ENCODE measurements at places on chromosomes 7 and 10. TPM values are rescaled to one million over a fixed set of nuclear protein-coding genes. Genes with fewer than 3 reads are reported as not detected.

GRCh38 chr10:124612611-124613498 is 131.3 kb downstream of the FAM53B start:
- no peak for DNase-seq
- no peaks in the 10 kb centered on the region for H3K27me3 ChIP-seq

- no peaks in the 10 kb centered on the region for H3K36me3 ChIP-seq
- H3K27ac ChIP-seq = no peak overlapping the region
- no peaks in the 10 kb centered on the region for H3K4me1 ChIP-seq
- DNase-seq = no peak
These were observed 116.6 kb downstream of the AOAH start for GRCh38 chr7:36607721-36608095.

DNA sequence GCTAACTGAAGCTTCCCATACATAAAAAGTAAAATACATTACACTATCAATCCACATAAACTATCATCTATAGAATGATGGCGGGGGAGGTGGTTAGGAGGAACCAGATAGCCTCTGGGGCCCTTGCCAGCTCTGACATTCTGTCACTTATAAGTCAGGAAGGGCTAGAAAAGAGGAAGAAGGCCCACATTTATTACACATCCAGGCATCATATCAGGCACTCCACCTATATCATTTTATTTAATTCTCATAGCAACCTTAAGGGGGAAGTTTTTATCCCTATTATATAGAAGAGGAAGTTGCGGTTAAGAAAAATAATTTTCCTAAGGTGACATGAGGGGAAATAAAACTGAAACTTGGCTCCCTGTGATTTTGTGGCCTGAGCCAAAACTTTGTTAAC is 29.9 kb downstream of the HEPACAM2 start:
- no peaks in the 10 kb centered on the region for H3K36me3 ChIP-seq
- no peaks in the 10 kb centered on the region for H3K4me1 ChIP-seq
- H3K4me3 ChIP-seq = no peak overlapping the region
- H3K27me3 ChIP-seq = peaks cover 58% of the 10 kb centered on the region
- DNase-seq = no peak

GRCh38 chr7:31633894-31634494 is 53.0 kb upstream of the PPP1R17 start:
- DNase-seq = peak; percentile 86
- no peaks in the 10 kb centered on the region for H3K36me3 ChIP-seq
- no peak overlapping the region for H3K4me3 ChIP-seq
- peak overlapping the region; percentile 34 for H3K27ac ChIP-seq
- peaks cover 13% of the 10 kb centered on the region for H3K4me1 ChIP-seq

The GBX1 gene
- total RNA-seq = not detected

The CYP2C19 gene
- not detected for total RNA-seq

- H3K4me1 ChIP-seq = no peaks in the 10 kb centered on the region
- DNase-seq = no peak
- H3K27ac ChIP-seq = no peak overlapping the region
These were observed 6.8 kb downstream of the ZNF398 start for GRCh38 chr7:149154056-149154455.

The PIP gene
- not detected for total RNA-seq

DNA sequence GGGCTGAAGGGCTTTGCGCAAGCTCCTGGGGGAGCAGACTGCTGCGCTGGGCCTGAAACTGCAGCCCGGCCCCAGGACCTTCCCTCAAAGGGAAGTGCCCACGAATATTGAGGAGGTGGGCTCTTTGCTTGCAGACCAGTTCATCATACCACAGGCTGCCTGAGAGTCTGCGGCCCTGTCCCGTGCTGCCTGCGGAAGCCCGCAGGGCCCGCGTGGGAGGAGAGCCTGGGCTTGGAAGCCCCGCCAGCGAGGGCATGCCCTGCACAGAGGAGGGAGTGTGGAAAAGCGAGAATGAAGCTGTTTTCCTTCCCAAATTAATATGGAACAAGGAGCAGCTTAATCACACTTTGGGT is 83.6 kb upstream of the MKI67 start:
- no peak overlapping the region for H3K27ac ChIP-seq
- no peak for DNase-seq

The UTF1 gene
- not detected for total RNA-seq

The CALHM1 gene
- not detected for total RNA-seq

- DNase-seq = no peak
- H3K27me3 ChIP-seq = no peaks in the 10 kb centered on the region
- H3K27ac ChIP-seq = no peak overlapping the region
- H3K4me1 ChIP-seq = no peaks in the 10 kb centered on the region
- H3K4me3 ChIP-seq = no peak overlapping the region
- no peaks in the 10 kb centered on the region for H3K36me3 ChIP-seq
These were observed 855.9 kb downstream of the GRID1 start for GRCh38 chr10:85510682-85511081.

DNA sequence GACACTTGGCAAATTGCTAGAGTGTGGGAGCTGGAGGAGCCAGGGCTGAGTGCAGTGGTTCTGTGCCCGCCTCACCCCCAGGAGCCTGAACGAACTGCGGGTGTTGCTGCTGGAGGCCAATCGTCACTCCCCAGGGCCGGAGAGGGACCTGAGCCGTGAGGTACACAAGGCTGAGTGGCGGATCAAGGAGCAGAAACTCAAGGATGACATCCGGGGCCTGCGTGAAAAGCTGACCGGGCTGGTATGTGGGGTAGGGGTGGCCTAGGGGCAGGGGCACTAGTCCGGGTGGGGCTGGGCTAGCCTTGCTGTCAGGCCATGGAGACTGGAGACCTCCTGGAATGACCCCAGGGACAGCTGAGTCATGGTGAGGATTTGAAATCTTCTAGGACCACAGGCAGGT is 56.7 kb upstream of the GTF2IRD1 start:
- H3K27me3 ChIP-seq = no peaks in the 10 kb centered on the region
- H3K4me3 ChIP-seq = no peak overlapping the region
- no peak overlapping the region for H3K27ac ChIP-seq
- DNase-seq = no peak

- H3K36me3 ChIP-seq = no peaks in the 10 kb centered on the region
- no peak overlapping the region for H3K27ac ChIP-seq
- no peaks in the 10 kb centered on the region for H3K4me1 ChIP-seq
- peaks cover 51% of the 10 kb centered on the region for H3K27me3 ChIP-seq
- no peak for DNase-seq
These were observed 75.7 kb upstream of the PDE1C start for GRCh38 chr7:32145911-32146310.

The CPN1 gene
- not detected for total RNA-seq

DNA sequence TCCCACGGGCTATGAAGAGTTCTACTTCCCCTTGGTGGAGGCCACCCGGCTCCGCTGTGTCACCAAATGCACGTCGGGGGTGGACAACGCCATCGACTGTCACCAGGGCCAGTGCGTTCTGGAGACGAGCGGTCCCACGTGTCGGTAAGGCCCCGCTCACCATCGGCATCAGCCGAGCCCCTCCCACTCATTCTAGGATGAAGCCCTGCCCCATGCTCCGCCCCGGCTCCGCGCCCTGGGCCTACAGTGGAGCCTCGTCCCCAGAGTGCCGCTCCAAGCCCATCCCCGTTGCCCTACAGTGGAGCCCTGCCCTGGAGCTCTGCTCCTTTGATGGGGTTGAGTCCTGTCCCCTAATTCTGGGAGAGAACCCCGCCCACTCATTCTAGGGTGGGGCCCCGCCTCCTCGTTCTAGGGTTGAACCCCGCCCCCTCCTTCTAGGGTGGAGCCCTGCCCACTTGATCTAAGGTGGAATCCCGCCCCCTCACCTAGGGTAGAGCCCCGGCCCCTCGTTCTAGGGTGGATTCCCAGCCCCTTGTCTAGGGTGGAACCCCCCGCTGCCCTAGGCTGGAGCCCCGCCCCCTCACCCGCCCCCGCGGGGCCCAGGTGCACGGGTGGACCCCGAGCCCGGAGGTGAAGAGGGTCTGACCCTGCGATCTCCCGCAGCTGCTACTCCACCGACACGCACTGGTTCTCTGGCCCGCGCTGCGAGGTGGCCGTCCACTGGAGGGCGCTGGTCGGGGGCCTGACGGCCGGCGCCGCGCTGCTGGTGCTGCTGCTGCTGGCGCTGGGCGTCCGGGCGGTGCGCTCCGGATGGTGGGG is 3.4 kb upstream of the MUC12 start:
- H3K4me1 ChIP-seq = peaks cover 11% of the 10 kb centered on the region
- peaks cover 67% of the 10 kb centered on the region for H3K27me3 ChIP-seq
- no peak overlapping the region for H3K27ac ChIP-seq
- H3K4me3 ChIP-seq = peak overlapping the region; percentile 41

GRCh38 chr10:114565066-114565465 is 93.0 kb downstream of the ABLIM1 start:
- no peaks in the 10 kb centered on the region for H3K27me3 ChIP-seq

DNA sequence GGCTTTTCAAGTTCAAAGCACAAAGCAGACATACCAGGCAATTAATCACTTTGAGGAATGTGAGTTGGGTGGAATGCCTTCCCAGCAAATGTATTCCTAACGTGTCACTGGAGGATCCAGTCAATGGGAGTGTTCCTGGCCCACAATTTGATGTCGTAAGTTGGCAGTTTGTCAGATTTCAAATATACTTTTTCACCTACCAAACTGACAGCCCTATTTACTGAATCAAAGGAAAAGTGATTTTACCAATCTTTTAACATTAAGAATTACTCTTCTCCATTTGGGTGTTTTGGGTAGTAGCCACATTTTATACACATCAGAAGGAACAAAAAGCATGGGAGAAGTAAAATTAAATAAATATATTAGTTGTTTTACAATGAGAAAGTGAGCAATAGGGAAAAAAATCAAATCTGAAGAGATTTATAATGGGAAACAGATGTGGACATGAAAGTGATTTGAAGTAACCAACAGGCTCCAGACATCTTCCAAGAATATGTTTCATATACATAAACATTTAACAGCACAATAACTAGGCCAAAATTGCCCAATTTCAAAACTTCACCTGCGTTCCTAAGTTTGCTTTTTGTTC is 222.9 kb downstream of the MTERF1 start:
- peak overlapping the region; percentile 24 for H3K27ac ChIP-seq
- no peak overlapping the region for H3K4me3 ChIP-seq
- DNase-seq = peak; percentile 63
- H3K27me3 ChIP-seq = no peaks in the 10 kb centered on the region
- H3K36me3 ChIP-seq = no peaks in the 10 kb centered on the region

The SPOCK2 gene
- 0.11 TPM for total RNA-seq

- no peak overlapping the region for H3K4me3 ChIP-seq
- H3K27me3 ChIP-seq = no peaks in the 10 kb centered on the region
- no peak for DNase-seq
- H3K27ac ChIP-seq = no peak overlapping the region
These were observed 18.0 kb downstream of the TMEM106B start for GRCh38 chr7:12229046-12229445.

DNA sequence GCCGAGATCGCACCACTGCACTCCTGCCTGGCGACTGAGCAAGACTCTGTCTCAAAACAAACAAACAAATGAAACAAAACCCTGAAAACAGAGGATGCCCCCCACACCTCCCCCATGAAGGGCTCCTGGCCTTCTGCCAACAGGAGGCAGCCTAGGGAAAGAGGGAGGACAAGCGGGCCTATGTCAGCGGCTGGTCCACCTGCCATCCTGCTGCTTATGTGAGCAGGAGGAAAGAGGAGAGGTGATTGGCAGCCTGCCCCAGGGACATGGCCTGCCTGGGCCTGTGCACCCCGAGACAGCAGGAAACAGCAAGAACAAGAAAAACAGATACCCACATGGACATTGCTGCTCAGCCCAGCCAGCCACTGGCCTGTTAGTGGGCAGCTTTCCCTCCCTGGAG is 9.1 kb upstream of the ZNF316 start:
- H3K4me1 ChIP-seq = no peaks in the 10 kb centered on the region
- H3K4me3 ChIP-seq = no peak overlapping the region
- H3K36me3 ChIP-seq = no peaks in the 10 kb centered on the region
- DNase-seq = no peak
- H3K27me3 ChIP-seq = no peaks in the 10 kb centered on the region

The CLDN12 gene
- total RNA-seq = 32.9 TPM

The ANKRD61 gene
- total RNA-seq = 1.1 TPM
